ENCODE measurements at places on chromosomes 7 and 10.

DNA sequence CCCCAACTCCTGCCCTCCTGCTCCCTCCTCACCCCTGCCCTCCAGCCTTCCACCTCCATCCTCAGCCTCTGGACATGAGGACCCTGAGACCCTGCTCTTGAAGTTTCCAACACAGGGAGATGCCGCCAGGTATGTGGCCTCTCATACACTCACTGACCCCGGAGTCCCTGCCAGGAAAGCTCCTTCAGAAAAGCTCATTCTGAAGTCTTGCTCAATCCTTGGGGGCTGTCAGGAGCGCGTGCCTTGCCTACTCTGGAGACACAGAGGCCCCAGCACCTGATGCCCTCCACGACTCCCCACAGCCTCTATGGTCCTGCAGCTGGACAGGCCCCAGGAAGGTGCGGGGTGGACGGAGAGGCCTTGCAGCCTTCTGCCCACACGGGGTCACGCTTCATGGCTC, 11.0 kb downstream of the NUDT1 start:
- no peak for DNase-seq

DNA sequence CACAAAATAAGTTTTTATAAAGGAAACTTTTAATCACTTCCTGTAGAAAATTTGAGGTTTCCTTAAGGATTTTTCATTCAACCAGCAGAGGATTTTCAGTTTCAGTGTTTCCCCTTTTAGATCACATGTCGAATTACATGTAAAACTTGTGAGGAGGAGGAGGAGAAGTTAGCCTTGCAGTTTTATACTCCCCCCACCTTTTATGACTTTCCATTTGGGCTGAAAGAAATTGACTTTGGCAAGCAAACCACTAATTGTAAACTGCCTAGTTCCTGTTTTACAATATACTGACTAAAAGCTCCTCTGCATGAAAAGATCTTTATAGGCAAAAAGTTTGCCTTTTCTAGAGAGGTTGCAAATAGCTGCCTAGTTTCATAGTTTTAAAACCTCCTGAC, 3.0 kb downstream of the BAMBI start:
- no peak for DNase-seq

GRCh38 chr7:90681336-90682022, 85.4 kb downstream of the CDK14 start:
- DNase-seq: no peak

DNA sequence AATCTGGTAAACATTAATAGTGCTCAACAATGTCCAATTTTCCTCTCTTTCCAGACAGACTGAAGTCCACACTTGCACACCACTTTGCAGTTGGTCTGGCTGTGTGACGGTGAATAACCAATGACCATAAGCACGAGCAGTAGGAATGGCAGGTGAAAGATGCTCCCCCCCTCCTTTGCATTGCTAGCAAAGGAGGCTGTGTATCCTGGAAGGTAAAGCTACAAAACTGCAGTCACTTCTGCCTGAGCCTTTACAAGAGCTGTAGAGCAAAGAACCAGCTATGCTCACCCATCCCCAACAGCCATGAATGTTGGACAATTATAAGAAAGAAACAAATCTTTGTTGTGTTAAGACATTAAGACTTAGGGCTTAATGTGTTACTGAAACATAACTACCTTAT, 178.0 kb downstream of the IPMK start:
- no peak for DNase-seq

- no peak for DNase-seq
Measured at GRCh38 chr7:16585540-16585939, 58.9 kb downstream of the LRRC72 start.

GRCh38 chr7:1806354-1806753, 136.3 kb downstream of the ELFN1 start:
- no peak for DNase-seq

- DNase-seq: no peak
Measured at GRCh38 chr7:50330696-50331095, 26.2 kb downstream of the IKZF1 start.

- peak; percentile 34 for DNase-seq
Measured at GRCh38 chr10:70274643-70275042, 9.2 kb downstream of the NPFFR1 start.

DNA sequence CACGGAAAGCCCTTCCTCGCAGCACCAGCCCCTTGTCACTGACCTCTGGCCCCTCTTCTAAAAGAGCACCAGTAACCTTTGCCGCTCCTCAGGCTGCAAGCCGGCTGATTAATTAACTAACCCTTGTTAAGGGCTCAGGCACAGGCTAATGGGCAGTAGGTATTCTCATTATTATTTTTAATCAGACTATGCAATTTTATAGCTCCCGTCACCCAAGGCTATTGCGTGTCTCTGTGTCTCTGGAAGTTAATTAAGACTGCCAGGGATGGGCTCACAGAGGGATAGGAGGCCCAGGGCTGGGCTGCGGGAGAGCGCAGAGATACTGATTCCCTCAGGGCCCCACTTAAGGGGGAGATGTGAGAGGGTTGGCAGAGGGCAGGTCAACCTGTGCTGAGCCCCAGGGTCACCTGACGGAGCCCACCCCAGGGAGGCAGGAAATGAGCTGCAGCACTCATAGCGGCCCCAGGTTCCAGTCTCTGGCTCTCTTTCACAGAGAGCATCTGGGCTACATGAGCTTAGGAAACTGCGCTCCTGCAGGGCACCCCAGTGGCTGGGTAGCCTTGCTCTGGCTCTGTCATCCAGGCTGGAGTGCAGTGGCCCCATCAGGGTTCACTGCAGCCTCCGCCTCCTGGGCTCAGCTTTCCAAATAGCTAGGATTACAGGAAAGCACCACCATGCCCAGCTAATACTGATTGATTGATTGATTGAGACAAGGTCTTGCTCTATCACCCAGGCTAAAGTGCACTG, 92.2 kb upstream of the LRRC4 start:
- no peak for DNase-seq

DNA sequence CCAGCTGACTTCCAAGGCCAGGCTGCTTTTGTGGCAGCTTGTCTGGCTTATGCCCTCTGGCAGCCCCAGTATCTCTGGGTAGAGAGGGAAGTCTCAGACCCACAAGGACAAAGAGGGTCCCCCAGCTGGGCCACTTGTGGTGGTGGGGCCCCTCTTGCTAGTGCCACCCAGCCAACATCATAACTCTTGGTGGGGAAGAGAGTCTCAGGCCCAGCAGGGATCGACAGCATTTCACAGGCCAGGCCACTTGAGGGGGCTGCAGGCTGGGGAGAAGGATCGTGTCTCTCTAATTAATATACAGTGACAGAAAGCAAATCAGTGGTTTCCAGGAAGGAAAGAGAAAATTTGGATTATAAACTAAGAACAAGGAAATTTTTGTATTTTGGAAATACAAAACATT, 76.0 kb downstream of the TYW1B start:
- DNase-seq: no peak

DNA sequence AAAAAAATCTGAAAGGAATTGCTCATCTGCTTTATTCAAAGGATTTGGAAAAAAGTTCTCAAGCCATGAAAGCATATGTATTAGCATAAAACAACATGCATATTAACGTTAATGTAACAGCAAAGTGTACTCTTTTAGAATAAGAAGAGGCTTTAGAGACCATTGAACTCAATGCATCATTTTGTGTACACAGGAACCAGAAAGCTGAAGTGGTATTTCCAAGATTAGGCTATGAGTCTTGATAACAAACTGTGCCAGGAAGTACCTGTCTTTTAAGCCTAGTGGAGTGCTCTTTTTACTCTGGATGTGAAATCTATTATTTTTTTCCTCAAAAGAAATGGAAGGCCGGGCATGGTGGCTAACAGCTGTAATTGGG, 164.2 kb downstream of the THSD7A start:
- no peak for DNase-seq

GRCh38 chr10:122780391-122780790, 65.3 kb downstream of the CUZD1 start:
- no peak for DNase-seq

GRCh38 chr7:95472581-95473161, 13.1 kb upstream of the ASB4 start:
- DNase-seq: no peak

GRCh38 chr10:44105696-44106095, 279.2 kb downstream of the CXCL12 start:
- DNase-seq: no peak

GRCh38 chr10:29648114-29648982, 13.6 kb upstream of the SVIL start:
- DNase-seq: no peak

- no peak for DNase-seq
Measured at GRCh38 chr7:29100924-29101323, 45.4 kb downstream of the CPVL start.

- DNase-seq: no peak
Measured at GRCh38 chr7:139426258-139427028, 57.0 kb downstream of the KLRG2 start.

DNA sequence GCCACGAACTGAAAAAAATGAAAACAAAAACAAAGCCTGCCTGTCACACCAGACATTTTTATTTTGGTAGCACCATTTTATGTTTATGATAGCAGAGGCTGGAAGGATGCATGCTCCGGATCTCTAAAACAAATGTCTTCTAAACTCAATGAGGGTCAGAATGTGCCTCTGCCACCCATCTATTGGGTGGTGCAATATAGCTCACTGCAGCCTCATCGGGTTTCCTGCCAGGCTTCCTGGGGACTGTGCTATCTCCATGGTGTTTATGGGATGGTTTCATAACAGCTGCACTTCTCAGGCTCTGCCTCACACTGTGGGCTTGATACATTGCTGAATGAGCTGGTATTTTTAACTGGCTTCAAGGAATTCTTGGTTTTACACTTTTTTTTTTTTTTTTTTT, 94.4 kb downstream of the ITIH5 start:
- DNase-seq: no peak

Data from head of caudate nucleus (tissue), 42 donors.